ENCODE measurements at places on chromosomes 3 and 15.

GRCh38 chr3:182445576-182445975 is 347.7 kb upstream of the ATP11B start:
- DNase-seq, result no peak

GRCh38 chr15:48392356-48392755 is 61.1 kb downstream of the DUT start:
- DNase-seq, result no peak

- DNase-seq, result peak; percentile 3
Observed at GRCh38 chr3:126954141-126954842, 28.6 kb upstream of the PLXNA1 start.

DNA sequence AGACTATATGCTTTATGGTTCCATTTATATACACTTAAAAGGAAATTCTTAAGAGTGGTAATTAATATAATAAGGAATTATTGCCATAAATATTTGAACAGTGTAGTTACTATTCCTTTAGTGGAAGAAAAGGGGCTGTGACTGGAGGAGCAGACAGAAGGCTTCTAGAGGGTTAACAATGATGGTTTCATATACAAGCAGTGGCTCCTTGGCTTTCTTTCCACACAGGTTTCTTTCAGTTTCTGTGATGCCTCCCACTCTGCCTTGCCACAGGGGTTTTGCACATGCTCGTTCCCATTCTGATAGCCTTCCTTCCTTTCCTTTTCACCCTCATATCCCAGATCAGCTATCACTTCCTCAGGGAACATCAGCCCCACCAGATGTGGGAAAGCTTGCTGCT is 108.8 kb upstream of the LYSMD4 start:
- DNase-seq, result no peak

DNA sequence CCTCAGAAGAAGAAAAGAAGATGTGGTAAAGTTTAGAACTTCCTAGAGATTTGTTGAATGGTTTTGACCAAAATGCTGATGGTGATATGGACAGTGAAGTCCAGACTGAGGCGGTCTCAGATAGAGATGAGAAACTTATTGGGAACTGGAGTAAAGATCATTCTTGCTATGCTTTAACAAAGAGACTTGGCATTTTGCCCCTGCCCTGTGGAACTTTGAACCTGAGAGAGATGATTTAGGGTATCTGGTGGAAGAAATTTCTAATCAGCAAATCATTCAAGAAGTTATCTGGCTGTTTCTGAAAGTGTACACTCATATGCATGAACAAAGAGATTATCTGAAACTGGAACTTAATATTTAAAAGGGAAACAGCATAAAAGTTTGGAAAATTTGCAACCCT is 505.2 kb downstream of the NSUN3 start:
- DNase-seq, result no peak

GRCh38 chr15:29740692-29741311 is 81.5 kb downstream of the TJP1 start:
- no peak for DNase-seq

- DNase-seq, result no peak
Observed at GRCh38 chr3:170128259-170128976, 53.1 kb downstream of the PHC3 start.

- no peak for DNase-seq
Observed at GRCh38 chr3:186382217-186382885, 20.3 kb upstream of the DGKG start.

- DNase-seq, result no peak
Observed at GRCh38 chr3:154684021-154684420, 254.0 kb upstream of the GPR149 start.

GRCh38 chr3:105858017-105858416 is 10.8 kb downstream of the CBLB start:
- DNase-seq, result no peak

DNA sequence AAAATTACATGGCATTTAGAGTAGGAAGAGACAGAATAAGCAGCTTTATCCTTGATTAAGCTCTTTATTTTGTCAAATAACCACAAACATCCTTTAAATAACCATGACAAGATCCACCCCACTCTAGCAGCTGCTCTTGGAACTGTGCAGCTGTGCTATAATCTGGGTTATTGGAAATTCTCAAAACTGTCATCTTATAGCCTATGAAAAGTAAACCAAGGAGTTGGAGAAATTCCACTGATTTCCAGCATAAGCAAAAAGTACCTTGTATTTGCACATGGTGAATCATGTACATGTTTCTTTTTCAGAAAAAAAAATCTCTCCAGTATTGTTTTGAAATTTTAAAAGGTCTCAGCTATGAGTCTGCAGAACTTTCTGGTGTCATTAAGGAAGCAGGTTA is 88.8 kb upstream of the ABI3BP start:
- DNase-seq, result no peak

DNA sequence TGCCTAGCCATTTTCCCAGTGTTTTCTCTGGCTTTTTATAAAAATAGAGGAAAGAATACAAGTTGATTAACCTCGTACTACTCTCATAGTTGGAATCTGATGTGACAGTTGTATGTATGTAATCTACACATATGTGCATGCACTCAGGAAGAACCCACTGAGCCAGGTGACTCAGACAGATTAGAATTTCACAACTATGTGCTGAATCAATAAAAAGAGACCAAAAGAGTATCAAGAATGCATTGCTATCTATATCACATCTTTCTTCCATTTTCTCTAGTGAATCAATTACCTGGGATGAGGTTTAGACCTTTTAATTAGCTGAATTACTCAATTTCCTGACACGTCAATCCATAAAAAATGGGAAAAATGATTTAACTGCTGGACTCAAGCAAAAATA is 319.3 kb upstream of the ATP10A start:
- no peak for DNase-seq

DNA sequence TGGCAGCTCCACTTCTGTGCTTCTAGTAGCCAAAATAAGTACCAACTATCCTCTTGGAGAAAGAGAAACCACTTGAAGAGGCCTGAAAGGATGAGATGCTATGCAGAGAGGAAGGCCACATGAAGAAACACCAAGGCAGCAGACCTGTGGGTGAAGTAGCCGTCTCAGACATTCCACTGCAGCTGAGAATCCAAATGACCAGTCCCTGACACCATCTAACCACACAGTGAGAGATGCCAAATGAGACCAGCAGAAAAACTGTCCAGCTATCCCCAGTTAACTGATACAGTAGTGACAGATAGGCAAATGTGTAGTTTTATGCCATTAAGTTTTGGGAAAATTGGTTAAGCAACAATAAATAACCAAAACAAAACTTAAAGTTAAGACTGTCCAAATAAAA is 47.9 kb upstream of the ZSCAN2 start:
- DNase-seq, result no peak

- DNase-seq, result no peak
Observed at GRCh38 chr15:37517191-37517895, 417.0 kb upstream of the MEIS2 start.

DNA sequence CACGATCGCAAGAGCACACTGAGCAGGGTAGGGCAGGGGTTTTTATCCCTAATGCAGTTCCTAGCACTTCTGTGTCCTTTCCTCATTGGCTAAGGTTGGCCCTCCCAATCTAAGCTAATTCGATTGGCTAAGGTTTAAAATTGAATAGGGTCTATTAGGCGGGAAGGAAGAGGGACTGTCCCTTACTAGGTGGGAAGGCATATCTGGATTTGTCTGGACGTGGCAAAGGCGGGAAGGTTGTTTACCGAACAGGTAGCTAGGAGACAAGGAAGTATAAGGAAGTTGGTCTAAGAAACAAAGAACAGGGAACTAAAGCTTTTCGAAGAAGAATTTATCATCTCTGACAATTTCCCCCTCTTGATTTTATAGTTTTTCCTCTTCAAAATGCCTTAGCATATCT is 24.8 kb upstream of the ATG7 start:
- DNase-seq, result no peak

DNA sequence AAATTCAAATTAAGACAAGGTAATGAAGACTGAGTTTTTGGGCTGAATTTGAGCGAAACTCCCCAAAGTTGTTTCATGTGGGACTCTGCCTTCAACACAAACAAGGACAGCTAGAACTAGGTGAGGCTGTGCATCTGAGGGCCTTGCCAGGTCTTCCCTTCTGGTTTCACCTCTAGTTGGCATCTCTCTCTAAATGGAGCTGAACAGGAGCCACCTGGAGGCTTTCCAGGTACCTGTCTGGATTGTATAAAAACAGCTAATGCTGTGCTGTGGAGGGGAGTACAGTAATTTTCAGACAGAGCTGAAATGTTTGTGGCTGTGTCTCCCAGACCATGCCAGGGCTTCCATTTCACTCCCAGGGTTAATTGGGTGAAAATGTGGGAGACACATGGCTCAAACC is 27.1 kb downstream of the TRIM71 start:
- no peak for DNase-seq

DNA sequence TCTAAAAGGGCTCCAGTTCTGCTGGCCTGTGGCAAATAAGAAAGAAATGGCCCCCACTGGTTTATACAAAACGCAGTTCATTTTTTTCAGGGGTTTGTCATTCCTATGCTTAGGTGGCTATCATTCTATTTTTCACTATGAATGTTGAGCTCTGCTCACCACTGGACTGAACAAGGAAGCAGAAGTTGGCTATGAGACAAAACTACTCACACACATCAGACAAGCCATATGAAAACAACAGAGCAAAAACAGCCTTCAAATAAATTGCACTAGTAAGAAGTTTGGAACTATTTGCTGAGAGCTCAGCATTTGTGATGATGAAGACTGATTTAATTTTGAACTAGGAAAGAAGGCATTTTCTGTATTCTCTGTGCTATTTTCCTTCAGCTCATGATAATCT is 328.5 kb downstream of the MECOM start:
- no peak for DNase-seq

DNA sequence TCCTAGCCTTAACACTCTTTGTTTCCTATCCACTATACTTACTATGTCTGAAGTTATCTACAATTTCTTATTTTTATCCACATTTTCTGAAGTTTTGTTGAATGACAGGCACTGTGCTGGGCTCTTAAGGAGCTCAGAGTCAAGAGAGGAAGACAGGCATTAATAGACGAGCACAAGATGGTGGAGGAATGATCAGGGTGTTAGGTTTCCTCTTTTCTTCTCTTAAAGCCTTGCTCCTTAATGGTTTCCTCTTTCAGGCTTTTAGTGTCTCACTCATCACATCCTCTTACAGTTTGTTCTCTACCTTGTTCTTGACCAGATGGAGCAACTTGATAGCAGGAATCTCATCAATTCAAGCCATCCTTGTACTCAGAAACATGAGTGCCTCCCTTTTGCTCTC is 52.9 kb upstream of the BCL6 start:
- no peak for DNase-seq

DNA sequence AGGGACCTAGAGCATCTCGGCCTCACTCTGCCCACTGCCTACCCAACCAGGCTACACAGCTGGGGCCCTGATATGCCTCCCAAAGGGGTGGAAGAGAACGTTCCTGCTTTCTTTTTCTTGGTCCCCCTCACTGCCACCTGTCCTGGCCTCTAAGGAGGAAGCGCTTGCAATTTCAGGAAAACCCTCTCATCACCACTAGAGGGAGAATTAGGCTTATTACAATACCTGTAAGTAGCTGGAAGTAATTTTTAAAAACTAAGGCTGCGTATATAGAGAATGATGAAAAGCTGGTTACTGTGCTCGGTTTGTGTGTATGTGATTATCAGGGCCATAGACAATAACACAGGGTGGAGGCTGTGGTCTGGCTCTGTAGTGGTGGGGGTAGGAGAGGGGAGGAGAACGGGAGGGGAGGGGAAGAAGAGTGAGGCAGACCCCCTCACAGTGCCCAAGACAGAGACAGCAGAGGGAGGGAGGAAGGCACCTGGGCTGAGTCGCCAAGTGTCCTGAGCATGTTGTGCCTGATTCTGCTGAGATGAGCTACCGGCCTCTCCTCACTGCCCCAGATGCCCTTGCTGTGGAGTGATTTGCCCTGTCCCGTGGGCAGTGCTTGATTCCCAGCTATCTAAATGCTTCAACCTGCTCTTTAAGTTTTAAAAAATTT is 3.3 kb downstream of the GABRG3 start:
- no peak for DNase-seq

- DNase-seq, result no peak
Observed at GRCh38 chr3:138399766-138400165, 34.6 kb upstream of the ESYT3 start.

GRCh38 chr15:24832282-24832681 is 122.5 kb upstream of the SNRPN start:
- DNase-seq, result no peak

DNA sequence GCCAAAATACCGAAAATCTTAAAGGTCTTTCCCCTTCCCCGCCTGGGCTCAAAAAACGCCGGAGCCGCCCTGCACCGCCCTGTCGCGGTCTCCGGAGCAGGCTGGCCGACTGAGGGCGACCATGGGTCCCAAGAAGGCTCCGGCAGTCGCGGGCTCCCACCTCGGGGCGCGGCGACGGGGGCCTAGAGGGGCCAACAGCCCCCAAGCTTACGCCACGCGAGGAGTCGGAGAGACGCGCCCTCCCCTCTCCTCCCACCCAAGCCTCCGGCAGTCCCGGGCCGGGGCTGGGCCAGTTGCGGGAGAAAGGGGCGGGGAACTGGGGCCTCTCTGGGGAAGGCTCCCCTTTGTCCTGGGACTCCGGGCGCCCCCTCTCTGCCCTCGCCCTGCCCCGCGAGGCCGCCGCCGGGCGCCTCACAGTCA is 69.2 kb downstream of the GOLGA8B start:
- DNase-seq, result peak; percentile 20

GRCh38 chr3:94063496-94064119 is 747 bp downstream of the NSUN3 start:
- no peak for DNase-seq

DNA sequence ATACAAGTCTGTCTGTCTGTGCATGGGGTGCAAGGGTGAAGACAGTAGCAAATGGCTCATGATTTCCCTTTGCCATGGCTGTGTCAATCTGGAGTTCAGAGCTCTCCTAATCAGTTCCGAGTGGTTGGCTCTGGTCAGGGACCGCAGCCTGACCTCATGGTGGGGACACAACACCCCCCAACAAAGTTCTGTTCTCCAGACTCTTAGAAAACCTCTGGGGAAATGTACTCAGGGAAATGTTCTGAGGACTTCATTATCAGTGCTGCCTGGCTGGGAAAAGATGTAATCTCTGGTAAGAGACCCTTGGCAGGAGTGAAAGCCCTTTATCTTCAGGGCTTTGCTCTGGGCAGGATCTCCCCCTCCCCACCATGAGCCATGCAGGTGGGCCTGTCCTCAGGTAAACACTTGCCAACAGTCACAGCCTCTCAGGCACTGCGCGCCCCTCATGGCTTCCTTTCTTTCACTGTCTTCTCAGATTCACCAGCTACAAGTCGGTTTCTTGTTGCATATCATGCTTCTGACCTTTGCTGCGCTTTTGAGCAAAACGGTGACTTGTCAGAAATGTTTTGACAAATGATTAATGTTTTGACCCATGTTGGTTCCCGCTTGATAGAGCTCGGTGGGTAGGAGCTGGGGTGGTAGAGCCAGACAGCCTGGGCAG is 95.5 kb downstream of the ST6GAL1 start:
- peak; percentile 37 for DNase-seq
